ENCODE measurements at places on chromosomes 16 and 17.

DNA sequence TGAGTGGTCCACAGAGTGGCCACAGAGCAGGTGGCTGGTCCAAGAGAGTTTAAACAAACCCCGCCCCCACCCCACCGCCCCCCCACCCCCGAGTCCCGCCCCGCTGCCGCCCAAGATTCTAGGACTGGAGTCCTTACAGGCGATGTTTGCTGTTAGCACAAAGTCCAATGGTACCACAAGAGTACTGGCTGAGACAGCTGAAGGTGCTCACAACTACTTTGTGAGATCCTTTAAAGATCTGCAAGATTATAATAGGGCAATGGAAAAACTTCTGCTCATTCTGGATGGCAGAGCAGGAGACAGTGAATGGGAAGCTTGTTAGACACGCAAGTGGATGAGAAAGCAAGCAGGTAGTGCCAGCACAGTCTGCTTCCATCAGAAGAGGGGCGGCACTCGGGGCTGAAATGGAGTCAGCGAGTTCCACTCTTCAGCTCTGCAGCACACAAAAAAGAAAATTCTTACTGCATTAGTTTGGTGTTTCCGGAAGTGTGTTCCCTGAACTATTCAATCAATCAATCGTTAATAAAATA lies 4.7 kb upstream of the TEKT3 start:
- no peak for DNase-seq

- DNase-seq: no peak
Measured at GRCh38 chr17:57368637-57369336, 112.5 kb downstream of the MSI2 start.

- no peak for DNase-seq
Measured at GRCh38 chr17:38890410-38890746, 20.5 kb downstream of the LASP1 start.

DNA sequence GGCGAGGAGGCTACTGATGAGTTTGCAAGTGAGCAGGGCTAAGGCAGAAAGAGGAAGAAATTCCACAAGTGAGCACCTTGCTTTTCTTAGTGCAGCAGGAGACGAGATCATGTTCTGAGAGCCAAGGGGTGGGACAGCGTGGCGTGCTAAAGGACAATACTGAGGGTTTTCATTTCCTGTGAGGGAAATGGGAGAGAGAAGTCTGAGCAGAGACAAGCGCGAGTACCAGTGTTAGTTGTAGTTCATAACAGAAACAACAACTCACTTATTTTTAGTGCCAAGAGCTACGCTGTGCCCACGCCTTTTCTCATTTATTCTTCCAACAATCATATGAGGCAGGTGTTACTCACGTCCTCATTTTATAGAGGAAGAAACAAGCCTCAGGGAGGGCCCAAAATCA lies 2.3 kb downstream of the SPACA3 start:
- DNase-seq: no peak

- DNase-seq: no peak
Measured at GRCh38 chr17:71765437-71765836, 355.4 kb upstream of the SOX9 start.

- DNase-seq: no peak
Measured at GRCh38 chr17:36928471-36929345, 8.6 kb upstream of the LHX1 start.

DNA sequence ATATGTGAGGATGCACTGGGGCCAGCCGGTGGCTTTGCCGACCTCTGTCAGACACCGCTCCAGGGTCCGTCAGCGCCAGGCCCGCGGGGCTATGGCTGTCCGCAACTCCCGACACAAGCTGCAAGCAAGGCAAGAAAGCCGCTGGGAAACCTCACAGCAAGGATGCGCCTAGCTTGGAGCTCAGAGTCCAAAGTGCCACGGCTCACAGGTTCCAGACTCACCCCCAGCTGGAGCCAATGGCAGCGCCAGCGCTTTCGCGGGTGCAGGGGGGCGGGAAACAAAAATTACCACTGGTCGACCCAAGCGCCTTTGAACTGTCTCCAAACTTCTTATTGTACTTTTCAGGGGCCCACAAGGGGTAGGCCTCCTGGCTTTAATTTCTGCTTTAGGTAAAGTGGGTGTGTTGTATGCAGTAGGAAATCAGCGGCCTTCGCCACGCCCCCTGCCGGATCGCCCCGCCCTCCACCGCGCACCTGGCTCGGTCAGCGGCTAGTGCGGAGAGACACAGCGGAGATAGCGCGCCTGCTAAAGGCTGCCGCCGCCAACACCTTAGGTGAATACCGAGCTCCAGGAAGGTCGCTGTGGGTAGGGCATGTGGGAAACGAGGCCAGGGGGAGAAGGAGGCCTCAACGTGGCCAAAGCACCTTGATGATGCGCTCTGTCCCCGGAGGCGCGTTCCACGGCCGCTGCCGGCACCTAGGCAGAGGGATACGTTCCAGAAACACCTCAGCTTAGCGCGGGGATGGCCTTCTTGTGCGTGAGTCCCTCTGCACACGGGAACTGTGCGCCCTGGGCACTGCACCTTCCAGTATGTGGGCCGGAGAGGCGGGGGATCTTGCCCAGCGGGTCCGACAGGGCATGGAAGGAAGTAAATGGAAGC lies 61.0 kb upstream of the RBL2 start:
- DNase-seq: peak; percentile 28

DNA sequence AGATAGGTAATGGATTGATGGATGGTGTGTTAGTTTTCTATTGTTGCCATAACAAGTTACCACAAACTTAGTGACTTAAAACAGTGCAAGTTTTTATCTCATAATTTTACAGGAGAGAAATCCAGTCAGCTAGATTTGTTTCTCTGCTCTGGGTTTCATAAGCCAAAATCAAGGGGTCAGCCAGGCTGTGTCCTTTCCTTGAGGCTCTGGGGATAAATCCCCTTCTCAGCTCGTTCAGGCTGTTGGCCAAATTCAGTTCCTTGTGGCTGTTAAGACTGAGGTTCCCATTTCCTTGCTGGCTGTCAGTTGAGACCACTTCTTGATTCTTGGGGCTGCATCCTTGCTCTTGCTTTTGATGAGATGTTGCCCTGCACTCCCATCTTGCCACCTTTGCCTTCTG lies 204.9 kb upstream of the CDH13 start:
- DNase-seq: no peak

- DNase-seq: no peak
Measured at GRCh38 chr16:81610144-81610842, 165.7 kb downstream of the CMIP start.

DNA sequence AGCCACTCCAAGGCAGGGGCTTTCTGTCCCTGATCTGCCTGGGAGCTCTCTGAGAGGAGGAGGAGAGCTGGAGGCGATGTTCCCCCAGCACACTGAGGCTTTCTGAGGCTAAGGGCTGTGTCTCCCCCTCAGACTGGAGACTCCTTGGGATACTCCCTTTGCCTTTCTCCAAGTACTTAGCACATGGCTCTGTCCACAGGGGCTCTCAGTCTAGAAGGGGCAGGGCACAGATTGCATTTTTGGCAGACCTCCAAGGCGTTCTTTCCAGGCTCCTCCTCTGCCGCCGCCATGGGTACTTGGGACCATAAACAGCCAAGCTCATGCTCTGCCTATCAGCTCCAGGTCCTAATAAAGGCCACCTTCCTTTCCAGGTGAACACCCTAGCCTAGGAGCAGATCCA lies 1.8 kb upstream of the GIP start:
- no peak for DNase-seq

GRCh38 chr16:59566446-59566845 lies 832.3 kb upstream of the GOT2 start:
- no peak for DNase-seq

- DNase-seq: no peak
Measured at GRCh38 chr17:62032480-62032879, 32.6 kb downstream of the MED13 start.

- DNase-seq: no peak
Measured at GRCh38 chr17:58763263-58763662, 7.6 kb downstream of the PPM1E start.

DNA sequence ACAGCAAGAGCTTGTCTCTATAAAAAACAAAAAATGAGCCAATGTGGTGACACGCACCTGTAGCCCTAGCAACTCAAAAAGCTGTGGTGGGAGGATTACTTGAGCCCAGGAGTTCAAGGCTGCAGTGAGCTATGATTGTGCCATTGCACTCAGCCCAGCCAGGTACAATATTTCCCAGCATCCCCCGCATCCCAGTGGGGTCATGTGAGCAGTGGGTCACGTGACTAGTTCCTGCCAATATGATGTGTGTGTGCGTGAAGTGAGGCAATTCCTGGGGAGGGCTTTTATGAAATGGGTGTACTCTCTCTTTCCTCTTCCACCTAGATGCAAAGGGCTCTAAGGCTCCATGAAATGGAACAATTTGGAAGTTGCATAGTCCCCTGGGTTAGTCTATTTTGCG lies 81.3 kb downstream of the GSG1L start:
- DNase-seq: no peak

DNA sequence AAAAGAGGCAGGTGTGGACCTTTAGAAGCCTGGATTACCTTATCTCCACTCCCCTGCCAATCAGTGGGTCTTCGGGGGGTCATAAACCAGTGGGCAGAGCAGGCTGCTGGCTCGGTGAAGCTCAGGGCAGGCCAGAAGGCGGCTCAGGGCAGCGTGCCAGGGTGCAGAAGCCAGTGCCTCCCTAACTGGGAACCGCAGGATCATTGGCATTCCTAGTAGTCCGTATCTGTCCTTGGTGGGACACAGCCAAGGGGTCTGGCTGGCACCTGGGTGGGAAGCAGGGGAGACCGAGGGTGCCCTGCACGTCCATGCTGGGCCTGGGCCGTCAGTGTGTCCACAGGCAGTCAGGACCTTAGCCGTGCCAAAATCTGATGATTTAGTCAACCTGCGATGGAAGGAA lies 76.8 kb downstream of the SEC14L1 start:
- no peak for DNase-seq

- DNase-seq: no peak
Measured at GRCh38 chr16:4057439-4057877, 58.8 kb downstream of the ADCY9 start.

Measured in activated CD4-positive, CD25-positive, alpha-beta regulatory T cell (primary cell).